Naive thymus-derived CD8-positive, alpha-beta T cell (primary cell): ENCODE measurements at places on chromosomes 2 and 18. TPM values are rescaled to one million over a fixed set of nuclear protein-coding genes. Genes with fewer than 3 reads are reported as not detected.

GRCh38 chr2:163187995-163188655 is 349.6 kb upstream of the KCNH7 start:
- DNase-seq = no peak

GRCh38 chr18:73220663-73221062 is 352.9 kb upstream of the NETO1 start:
- DNase-seq = no peak

GRCh38 chr2:11073251-11073650 is 82.0 kb upstream of the SLC66A3 start:
- no peak for DNase-seq

DNA sequence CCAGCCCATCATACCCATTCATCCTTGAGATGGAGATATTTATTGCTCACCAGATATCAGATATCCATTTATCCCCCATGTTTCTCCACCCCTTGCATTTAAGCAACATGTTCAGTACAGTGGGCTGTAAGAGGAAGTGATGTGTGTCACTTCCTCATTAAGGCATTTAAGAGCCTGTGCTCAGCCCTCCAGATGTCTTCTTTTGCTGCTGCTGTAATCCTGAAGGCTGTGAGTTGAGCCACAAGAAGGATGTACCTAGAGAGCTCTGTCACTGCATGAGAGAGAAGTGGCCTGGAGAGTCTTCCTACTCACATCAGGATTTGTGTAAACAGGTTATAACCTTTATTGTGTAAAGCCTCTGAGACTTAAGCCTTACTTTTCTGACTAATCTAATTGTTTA is 151.8 kb upstream of the UNC80 start:
- no peak for DNase-seq

- no peak for DNase-seq
These were observed 164.6 kb downstream of the SEPTIN10 start for GRCh38 chr2:109448946-109449788.

- DNase-seq = no peak
These were observed 35.6 kb upstream of the LPIN1 start for GRCh38 chr2:11710632-11711353.

DNA sequence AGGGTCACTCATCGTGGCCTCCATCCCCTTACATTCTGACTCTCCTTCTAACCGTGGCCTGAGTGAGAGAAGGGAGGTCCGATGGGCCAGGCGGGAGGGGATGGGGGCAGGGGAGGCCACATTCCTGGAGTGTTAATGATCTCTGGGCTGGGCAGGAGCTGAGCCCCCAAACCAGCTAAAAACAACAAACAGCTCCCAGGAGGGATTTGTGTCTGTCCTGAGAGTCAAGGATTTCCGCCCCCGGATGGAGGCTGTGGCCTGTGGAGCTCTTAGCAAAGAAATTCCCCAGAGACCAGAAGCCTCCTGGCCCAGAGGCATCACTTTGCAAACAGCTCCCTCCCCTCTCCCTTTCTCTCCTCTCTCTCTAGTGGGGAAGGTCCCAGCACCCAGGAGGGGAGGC is 23.5 kb downstream of the EMX1 start:
- no peak for DNase-seq

DNA sequence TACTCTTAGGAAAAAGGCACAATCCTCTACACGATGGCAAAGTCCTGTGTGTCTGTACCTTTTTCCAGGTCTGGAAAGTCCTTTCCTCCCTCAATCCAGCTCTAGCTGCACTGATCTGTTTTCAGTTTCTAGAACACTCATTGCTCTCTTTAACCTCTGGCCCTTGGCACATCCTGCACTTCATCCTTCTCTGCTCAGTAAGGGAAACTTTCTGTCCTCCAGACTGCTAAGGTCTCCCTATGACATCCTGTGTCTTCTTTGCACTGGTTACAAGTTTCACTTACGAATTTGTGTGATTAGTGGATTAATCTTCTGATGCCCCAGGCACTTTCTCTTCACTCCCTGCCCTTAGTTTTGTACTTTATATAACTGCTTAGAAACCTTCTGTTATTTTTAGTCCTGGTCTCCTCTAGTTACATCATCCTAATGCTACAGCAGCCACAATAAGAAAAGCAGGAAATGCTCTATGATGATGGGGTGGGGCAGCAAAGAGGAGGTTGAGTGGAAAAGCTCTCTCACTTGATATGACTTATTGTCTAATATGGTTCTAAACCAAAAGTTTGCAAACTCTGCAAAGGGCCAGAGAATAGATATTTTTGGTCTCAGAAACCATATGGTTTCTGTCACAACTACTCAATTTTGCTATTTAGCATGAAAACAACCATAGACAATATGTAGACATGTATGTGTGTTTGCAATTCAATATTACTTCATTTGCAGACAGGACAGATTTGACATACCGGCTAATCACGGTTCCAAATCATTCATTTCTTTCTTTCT is 568.2 kb downstream of the THSD7B start:
- DNase-seq = no peak

GRCh38 chr2:42147641-42148274 is 21.4 kb upstream of the EML4 start:
- no peak for DNase-seq

GRCh38 chr2:105438104-105438929 is 39.5 kb upstream of the FHL2 start:
- DNase-seq = no peak

DNA sequence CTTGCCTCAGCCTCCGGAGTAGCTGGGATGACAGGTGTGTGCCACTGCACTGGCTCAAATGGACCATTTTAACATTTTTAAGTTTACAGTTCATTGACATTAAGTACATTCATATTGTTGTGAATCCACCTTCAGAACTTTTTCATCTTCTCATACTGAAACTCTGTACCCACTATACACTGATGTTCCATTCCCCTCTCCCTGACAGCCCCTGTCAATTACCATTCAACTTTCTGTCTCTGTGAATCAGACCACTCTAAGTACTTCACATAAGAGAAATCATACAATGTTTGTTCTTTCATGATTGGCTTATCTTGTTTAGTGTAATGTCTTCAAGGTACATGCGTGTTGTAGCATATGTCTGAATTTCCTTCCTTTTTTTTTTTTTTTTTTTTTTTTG is 1.9 kb upstream of the KIAA2012 start:
- DNase-seq = no peak

- no peak for DNase-seq
These were observed 476.3 kb downstream of the SOX11 start for GRCh38 chr2:6168485-6168884.

OTX1 gene
- not detected for polyA plus RNA-seq

GRHL1 gene
- polyA plus RNA-seq = 0.05 TPM

PGAP1 gene
- 1.6 TPM for polyA plus RNA-seq

STPG4 gene
- not detected for polyA plus RNA-seq

ZNF892 gene
- polyA plus RNA-seq = 0.65 TPM

MARCHF7 gene
- polyA plus RNA-seq = 158 TPM

LTBP1 gene
- polyA plus RNA-seq = not detected

RAD51AP2 gene
- not detected for polyA plus RNA-seq

NAGK gene
- polyA plus RNA-seq = 43.6 TPM

NIFK gene
- polyA plus RNA-seq = 77.1 TPM

IL37 gene
- not detected for polyA plus RNA-seq
